ENCODE measurements at places on chromosomes 1 and 21.

GRCh38 chr1:162565460-162565859, 3.9 kb downstream of the UAP1 start:
- DNase-seq = no peak

GRCh38 chr1:198462365-198463019, 78.0 kb downstream of the ATP6V1G3 start:
- DNase-seq = no peak

GRCh38 chr1:177933881-177934280, 36.0 kb downstream of the SEC16B start:
- no peak for DNase-seq

DNA sequence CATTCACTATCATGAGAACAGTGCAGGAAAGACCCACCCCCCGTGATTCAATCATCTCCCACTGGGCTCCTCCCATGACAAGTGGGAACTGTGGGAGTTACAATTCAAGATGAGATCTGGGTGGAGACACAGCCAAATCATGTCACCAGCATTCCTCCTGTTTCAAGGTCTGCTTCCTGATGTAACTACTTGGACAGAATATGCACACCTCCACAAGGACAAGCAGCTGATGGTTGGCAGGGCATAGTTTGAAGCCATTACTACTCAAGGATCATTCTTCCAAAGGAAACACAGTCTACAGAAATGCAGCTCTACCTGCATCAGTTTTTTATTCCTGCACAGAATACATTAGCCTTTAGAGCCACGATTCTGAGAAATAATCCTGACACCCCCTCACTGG, 28.5 kb upstream of the RNF2 start:
- DNase-seq = no peak

GRCh38 chr1:33150522-33150921, 31.3 kb downstream of the TRIM62 start:
- DNase-seq = no peak

GRCh38 chr1:246280551-246280950, 226.5 kb downstream of the SMYD3 start:
- DNase-seq = peak; percentile 52

GRCh38 chr1:230345139-230345885, 80.8 kb downstream of the PGBD5 start:
- DNase-seq = no peak

GRCh38 chr1:14767075-14767474, 168.6 kb downstream of the KAZN start:
- no peak for DNase-seq

DNA sequence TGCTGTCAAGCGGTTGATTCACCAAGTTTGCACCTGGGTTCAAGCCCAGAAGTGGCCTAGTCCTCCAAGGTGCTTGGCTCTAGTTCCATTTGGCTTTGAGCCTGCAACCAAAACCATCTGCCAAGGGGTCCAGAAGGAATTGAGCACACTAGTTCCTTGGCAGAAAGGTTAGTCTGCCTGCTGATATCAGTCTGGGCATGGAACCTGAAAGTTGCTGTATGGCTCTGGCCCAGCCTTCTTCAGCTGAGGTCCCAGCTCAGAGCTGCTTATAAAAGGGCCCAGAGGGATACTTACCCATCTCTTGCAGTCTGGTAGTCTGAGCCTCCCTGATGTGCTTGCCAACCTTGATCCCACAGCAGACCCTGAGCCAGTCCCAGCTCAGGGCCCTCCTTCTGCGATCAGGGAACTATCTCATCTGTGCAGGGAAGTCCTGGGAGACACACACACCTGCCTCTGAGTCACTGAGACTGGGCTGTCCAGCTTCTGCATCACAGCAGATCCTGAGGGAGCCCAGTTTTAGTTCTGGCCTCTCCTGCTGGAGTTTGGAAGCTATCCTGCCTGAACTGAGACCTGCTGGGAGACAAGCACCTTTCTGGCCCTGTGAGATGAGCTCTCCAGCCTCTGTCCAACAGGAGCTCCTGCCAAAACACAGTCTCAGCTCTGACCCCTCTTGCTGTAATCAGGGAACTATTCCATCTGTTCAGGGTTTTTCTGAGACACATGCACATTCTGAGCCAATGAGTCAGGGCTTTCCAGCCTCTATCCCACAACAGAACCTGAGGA, 75.8 kb downstream of the CTH start:
- no peak for DNase-seq

DNA sequence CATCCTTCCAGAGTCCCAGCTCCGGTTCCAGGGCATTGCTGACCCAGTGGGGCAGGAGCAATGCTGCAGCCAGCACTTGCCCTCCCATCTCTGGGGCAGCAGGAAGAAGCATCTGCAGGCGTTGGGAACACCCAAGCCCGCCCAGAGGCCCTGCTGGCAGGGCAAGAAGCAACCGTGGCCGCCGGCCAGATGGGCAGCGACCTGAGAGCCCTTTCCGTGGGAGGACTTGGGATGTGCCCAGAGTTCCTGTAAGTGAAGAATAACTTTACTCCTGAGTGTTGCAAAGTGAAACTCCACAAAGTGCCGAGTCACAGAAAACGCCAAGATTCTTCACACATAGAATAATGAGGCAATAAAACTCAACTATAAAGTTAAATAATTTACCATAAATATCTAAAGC, 46.0 kb downstream of the GRIK3 start:
- DNase-seq = no peak

GRCh38 chr1:66305927-66306326, 228.0 kb upstream of the SGIP1 start:
- DNase-seq = no peak

DNA sequence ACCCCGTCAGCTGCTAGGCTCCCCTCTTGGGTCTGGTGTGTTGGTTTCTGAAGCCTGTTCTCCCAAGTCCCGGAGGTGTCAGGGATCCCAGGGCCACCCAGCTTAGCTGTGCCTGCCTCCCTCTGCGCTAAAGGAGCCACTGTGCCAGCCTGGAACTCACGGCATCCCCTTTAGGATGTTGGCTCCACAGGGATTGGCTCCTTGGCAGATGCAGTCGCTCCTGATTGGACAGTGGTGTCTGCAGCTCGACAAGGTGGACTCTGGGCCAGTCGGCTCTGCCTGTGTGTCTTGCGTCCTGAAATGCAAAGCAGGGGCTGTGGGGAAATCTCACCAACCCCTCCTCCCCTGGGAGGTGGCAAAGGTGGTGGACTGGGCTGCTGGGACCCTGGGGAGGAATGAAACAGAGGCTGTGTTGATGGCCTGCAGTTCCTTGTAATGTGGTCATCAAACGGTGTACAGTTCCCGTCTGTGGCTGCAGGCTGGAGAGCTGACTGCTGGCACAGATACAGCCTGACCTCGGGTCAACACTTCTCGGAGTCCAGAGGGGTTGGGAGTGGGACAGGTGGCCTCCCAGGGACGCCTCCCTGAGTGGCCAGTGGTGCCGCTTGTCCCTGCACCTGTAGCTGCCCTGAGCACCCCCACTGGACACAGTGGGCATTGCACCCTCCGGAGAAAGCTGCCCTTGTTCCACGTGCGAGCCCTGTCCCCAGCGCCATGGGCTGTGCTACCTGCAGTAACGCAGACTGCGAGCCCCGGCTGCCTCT, 11.5 kb upstream of the KCNAB2 start:
- DNase-seq = peak; percentile 91

DNA sequence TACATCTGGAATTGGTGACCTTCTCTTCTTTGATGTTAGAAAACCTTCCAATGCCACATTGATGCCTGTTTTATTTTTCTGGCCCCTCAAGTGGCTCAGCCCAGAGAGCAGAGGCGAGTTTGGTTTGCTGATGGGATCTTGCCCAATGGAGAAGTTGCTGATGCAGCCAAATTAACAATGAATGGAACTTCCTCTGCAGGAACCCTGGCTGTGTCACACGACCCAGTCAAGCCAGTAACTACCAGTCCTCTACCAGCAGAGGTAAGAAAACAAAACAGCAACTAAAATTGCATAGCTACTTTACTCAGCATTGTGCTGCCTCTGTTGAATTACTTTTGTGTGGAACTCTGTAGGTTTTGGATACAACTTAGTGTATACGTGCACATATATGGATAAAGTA, 97.6 kb downstream of the CC2D1B start:
- no peak for DNase-seq
